Adipose tissue (tissue), 3 donors: ENCODE measurements at places on chromosomes 13 and 19. TPM values are rescaled to one million over a fixed set of nuclear protein-coding genes. Genes with fewer than 3 reads are reported as not detected.

Gene IGSF23
- polyA plus RNA-seq = not detected

Gene PLPPR3
- polyA plus RNA-seq = not detected

Gene KLK13
- not detected for polyA plus RNA-seq

Gene ZNF552
- polyA plus RNA-seq = 3.0 TPM

Gene GJB2
- 0.83 TPM for polyA plus RNA-seq
